ENCODE measurements at places on chromosomes 7 and 10. TPM values are rescaled to one million over a fixed set of nuclear protein-coding genes. Genes with fewer than 3 reads are reported as not detected.

- no peak for DNase-seq
Measured at GRCh38 chr7:26760501-26760900, 103.9 kb downstream of the SKAP2 start.

DNA sequence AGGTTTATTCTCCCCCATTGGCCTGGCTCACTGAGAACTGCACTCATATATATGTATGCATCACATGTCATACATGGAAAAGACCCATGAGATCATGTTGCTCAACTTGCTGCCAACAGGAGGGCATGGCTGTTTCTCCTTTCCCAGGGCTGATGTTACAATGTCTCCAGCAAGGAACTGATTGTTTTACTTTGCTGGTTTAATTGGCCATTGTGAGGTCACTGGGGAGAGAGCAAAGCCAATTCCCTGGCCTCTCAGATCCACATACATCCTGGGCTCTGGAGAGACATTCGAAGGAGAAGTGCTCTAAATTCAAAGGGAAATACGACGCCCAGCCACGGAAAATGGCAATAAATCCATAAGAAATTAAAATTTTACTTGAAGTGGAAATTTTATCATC, 287.8 kb downstream of the WDR11 start:
- no peak for DNase-seq

The ADAMTS14 gene
- 4.3 TPM for total RNA-seq

The TMEM225B gene
- 0.35 TPM for total RNA-seq

GRCh38 chr7:46360811-46361210, 439.7 kb upstream of the IGFBP3 start:
- DNase-seq, result no peak

The AMPH gene
- total RNA-seq, result 4.9 TPM

GRCh38 chr10:6721964-6722615, 142.0 kb upstream of the PRKCQ start:
- peak; percentile 79 for DNase-seq

- DNase-seq, result no peak
Measured at GRCh38 chr10:29199941-29200679, 88.8 kb upstream of the LYZL1 start.

DNA sequence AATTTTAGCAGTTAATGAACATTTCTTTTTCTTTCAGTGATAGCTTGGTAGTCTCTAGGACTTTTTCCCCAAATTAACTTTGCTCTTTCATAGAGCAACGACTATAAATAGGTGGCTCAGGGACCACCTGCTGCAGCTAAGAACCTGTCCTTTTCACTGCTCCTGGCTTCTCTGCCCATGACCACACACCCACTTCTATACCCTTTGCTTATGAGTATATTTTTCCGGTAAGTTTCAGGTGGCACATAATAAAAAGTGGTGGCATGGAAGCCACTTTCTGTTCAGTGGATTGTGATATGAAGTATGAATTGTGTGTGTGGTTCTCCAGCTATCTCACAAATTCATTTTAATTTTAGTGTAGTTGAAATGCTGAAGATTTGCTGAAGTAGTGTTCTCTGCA, 1.2 kb downstream of the ING3 start:
- no peak for DNase-seq

- DNase-seq, result no peak
Measured at GRCh38 chr10:14695847-14696480, 78.7 kb downstream of the FAM107B start.

- DNase-seq, result no peak
Measured at GRCh38 chr10:26467639-26468038, 29.5 kb downstream of the APBB1IP start.

Measured in mucosa of gallbladder (tissue), 1 donor.